ENCODE measurements at places on chromosomes 3 and 15.
A peak's percentile ranks its signal among the peaks of the same experiment; 100 is the strongest.

GRCh38 chr3:196502775-196503195 lies 783 bp downstream of the RNF168 start:
- peak; percentile 79 for DNase-seq

DNA sequence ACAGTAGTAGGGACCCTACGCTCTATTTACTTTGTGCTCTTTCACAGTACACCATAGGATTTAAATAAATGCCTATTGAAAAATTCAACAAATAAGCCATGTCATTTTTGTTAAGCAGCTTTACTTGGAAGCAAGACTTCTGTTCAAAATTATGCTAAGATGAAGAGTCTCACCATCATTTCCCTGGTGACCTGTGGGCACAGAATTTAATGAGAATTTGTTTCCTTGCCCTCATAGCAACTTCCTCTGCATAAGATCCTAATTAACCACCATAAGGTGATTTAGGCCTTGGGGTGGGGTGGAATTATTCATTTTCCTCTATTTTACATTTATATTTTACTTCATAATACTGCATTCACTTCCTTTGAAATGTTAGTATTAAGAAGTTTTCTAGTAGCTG lies 70.5 kb downstream of the CHL1 start:
- no peak for DNase-seq

DNA sequence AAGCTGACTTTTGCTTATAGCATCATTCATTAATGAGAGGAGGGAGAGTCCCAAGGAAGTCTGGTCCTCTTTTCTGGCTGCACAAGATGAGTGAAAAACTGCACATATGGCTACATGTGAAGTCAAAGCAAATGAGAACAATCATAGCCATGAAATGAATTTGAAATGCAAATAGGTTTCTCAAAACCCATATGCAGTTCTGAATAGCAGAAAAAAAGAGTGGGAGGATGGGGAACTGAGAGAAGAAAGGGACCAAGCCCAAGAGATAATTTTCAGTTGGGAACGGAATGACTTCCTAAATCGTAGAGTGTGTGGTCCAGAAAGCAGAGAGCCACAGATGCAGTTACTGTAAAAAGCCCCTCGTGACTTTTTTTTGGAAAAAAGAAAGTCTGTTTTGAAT lies 66.3 kb downstream of the GTPBP8 start:
- DNase-seq = no peak

GRCh38 chr3:46710229-46710628 lies 7.4 kb downstream of the PRSS50 start:
- no peak for DNase-seq

GRCh38 chr3:151504606-151505005 lies 43.7 kb upstream of the IGSF10 start:
- DNase-seq = peak; percentile 90

GRCh38 chr15:67411486-67411885 lies 109.4 kb upstream of the C15orf61 start:
- DNase-seq = no peak

Measured in hematopoietic multipotent progenitor cell treated with erythropoietin and hydrocortisone succinate and interleukin-3 and kit ligand, for 4 days (in vitro differentiated cells).